ENCODE measurements at places on chromosomes 16 and 17.

GRCh38 chr17:2070241-2071023, 15.5 kb downstream of the HIC1 start:
- DNase-seq: peak; percentile 85

GRCh38 chr16:86683441-86684194, 105.3 kb downstream of the FOXL1 start:
- no peak for DNase-seq

- DNase-seq: no peak
Measured at GRCh38 chr16:74183601-74184360, 112.8 kb upstream of the PSMD7 start.

- no peak for DNase-seq
Measured at GRCh38 chr16:47493381-47494337, 32.5 kb downstream of the PHKB start.

DNA sequence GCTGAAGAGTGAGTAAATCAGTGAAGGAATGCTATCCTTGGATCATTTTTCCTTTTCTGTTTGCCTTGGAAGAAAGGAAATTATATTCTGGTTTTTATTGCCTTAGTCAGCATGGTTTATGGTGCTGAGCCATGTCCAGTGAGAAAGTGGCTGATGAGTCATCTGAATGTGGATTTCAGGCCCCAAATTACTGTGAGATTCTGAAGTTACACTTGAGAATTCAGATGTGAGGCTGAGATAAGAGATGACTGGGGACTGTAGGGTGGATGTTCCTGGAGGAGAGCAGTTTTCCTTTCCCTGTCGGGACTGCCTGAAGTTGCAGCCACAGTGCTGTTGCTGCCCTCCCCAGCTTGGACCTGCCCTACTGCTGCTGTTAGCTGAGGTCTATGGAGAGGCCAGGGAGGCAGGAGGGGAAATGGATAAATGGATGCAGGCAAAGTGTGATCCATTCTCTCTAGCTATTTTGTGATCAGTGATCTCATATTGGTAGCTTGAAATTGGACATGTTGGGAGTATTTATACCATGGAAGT, 4.2 kb upstream of the MAP3K14 start:
- DNase-seq: no peak

DNA sequence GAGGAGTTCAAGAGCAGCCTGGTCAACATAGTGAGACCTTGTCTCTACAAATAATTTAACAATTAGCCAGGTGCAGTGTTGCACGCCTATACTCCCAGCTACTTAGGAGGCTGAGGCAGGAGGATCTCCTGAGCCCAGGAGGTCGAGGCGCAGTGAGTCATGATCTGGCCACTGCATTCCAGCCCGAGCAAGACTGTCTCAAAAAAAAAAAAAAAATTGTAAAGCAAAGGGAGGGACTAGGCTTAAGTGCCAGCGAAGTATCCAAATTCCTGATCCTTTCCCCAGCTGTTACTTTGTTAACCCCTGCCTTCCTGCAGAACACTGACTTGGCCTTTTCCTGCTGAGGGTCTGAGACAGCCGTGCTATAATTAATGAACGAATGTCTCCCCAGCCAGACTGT, 2.7 kb downstream of the GDPD3 start:
- no peak for DNase-seq

DNA sequence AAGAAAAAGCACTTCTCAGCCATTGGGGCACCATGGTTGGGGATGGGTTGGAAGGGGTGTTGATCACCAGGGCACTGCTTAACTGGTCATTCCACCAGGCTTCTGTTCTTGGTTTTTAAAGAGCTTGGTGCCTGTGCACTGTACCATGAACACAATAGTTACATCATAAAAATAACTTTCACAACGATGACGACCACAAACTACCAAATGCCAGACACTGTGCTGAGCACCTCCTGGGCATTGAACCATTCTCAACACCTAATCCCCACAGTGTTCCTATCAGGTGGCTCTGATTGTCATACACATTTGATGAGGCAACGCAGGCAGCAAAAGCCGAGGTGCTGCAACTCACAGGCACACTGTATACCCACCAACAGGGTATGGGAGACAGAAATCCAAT, 208.0 kb downstream of the FOXL1 start:
- no peak for DNase-seq

GRCh38 chr17:6453279-6454024, 9.2 kb downstream of the PIMREG start:
- DNase-seq: no peak

DNA sequence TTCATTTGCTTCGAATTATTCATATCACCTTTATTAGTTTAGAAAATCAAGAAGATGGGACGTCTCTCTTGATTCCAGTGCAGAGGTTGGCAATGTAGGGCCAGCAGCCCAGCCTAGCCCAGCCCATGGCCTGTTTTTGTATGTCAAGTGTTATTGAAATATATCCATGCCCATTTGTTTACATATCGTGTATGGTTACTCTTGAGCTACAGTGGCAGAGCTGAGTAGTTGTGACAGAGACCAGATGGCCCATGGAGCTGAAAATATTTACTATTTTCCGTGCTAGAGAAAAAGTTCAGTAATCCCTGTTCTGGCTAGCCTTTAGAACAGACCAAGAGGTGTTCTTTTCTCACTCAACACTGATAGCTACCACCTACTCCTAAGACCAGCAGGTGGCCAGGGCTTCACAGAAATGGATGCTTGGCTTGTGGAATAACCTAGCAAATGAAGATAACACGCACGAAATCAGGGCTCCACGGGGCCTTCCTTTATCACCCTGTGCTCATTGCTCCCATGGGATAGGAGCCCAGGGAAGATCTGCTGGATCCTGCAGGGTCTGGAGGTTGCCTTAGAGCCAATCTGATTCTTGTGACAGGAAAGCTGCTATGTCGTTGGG, 123.2 kb upstream of the ANKFN1 start:
- no peak for DNase-seq

GRCh38 chr17:8151641-8152111, 528 bp downstream of the PER1 start:
- no peak for DNase-seq

DNA sequence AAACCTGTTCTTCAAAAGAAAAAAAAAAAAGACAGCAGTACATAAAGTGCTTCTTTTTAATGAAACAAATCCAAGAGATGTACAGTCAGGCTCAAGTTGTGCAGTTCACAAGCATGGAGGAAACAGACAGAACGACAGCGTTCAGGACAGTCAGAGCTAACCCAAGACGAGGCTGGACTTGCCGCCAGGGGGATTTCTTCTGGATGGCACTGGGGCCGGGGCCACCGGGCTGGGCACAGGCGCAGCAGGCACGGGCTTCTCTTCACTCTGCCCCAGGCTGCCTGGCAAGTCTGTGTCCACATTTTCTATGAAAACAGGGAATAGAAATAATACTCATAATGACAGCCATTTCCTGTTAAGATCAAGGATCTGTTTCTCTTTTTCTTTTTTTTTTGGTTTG, 4.4 kb upstream of the NT5C start:
- DNase-seq: no peak

GRCh38 chr17:11925262-11926021, 71.8 kb downstream of the ZNF18 start:
- no peak for DNase-seq

DNA sequence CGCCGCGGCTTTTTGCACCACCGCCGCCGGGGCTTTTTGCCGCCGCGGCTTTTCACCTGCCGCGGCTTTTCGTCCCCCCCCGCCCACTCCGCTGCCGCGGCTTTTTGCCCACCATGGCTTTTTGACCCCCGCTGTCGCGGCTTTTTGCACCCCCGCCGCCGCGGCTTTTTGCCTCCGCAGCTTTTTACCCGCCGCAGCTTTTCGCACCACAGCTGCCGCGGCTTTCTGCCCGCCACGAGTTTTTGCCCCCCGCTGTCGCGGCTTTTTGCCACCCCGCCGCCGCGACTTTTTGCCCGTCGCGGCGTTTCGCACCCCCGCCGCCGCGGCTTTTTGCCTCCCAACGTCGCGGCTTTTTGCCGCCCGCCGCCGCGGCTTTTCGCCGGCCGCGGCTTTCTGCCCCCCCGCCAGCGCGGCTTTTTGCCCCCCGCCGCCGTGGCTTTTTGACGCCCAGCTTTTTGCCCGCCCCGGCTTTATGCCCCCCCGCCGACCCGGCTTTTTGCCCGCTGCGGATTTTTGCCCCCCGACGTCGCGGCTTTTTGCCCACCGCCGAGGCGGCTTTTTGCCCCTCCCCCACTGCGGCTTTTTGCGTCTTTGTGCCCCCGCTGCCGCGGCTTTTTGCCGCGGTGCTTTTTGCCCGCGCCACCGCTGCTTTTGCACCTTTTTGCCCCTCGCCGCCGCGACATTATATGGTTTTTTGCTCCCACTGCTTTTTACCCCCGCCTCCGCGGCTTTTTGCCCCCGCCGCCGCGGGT, 1343.6 kb downstream of the TP53TG3F start:
- no peak for DNase-seq

- no peak for DNase-seq
Measured at GRCh38 chr17:42131981-42132432, 9.4 kb downstream of the HSPB9 start.

GRCh38 chr17:78991017-78991738, 11.5 kb upstream of the LGALS3BP start:
- DNase-seq: no peak

- DNase-seq: no peak
Measured at GRCh38 chr17:27993723-27994310, 48.7 kb upstream of the NLK start.

DNA sequence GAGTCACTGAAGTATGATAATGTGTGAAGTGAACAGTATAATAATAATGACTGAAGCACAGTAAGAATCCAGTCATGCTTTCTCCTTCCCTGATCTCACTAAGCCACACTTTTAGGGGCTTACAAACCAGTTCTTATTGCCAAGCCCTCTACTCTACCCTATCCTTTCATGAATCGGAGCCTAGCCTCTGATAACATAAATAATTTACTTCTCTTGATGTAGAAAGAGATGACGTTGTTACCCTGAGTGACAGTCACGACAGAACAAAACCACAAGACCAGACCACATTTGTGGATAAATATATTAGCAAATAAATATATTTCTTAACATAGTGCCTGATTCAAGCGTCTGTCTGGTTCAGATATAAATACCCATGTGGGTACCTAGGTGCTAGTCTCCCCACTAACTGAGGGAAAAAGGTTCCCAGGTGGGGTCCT, 1.4 kb upstream of the SUPT4H1 start:
- DNase-seq: no peak

DNA sequence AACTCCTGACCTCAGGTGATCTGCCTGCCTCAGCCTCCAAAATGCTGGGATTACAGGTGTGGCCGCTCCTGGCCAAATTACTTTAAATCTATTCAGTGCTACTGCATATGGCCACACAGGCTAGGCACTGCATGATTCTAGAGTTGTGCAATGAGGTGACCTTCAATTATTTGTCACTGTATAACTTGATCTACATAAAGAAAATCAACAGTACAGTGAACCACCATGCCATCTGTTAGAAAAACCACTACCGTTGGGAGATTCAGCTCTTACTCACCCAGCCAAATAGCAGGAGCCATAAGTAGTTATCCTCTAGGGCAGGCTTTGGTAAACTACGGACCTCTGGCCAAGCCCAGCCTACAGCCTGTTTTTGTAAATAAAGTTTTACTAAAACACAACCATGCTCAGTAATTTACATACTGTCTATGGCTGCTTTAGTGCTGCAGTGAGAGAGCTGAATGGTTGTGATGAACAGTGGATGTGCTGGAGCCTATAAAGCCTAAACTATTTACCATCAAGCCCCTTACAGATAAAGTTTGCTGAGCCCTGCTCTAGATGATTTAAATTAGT, 40.7 kb upstream of the TANC2 start:
- no peak for DNase-seq

DNA sequence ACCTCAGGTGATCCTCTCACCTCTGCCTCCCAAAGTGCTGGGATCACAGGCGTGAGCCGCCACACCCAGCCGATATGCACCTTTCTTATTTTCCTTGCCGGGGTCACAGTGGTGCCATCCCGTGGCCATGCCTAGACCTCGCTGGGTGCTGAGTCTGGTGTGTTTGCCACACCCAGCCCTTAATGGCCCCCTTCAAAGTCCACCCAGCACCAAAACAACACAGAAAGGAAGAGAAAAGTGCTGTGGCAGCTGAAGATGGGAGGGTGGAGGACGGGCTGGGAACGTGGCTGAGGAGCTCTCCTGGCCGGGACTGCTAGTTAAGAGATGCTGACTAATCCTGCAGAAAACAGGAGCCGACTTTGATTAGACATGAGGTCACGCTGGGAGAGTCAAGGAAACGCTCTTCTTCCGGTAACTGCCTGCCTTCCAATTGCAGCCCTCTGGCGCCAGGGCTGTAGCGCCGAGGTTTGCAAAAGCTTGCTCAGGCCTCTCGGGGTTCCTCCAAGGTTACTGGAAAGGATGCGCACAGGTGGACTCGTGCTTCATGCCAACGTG, 10.9 kb downstream of the SLC43A2 start:
- no peak for DNase-seq

- DNase-seq: no peak
Measured at GRCh38 chr17:66636111-66636510, 198.8 kb upstream of the CACNG5 start.

DNA sequence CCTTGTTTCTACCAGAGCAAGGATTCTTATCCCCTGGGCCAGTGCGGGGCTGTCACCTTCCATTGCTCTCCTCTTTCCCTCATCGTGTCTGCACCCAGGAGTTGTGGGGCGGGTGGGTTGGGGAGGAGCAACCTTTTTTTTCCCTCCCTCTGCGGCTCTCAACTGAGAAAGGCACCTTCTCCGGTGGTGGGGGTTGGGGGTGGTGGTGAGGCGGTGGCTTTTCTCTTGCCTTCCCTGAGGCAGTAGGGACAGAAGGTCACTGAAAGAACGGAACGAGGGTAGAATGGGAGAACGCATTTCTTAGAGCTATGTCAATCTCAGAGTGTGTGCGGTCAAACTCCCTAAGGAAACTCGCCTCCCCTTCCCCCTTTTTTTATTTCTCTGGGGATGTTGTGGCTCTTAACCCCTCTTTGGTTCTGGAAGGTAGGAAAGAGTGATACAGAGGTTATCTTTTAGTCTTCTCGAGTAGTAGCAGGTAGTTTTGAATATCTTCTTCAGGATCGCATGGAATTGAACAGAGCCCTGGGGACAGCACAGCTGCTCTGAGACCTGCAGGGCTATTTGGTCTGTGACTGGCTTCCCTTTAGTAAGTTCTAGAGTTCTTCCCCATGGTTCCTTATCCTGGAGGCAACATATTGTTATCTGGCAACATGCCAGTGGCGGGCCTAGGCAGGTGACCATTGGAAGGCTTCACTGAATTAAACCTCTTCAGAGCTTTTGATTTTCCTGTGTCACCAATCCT, 994 bp downstream of the CLTC start:
- no peak for DNase-seq

Data from stimulated activated naive B cell treated with anti-CD40 and anti-IgM and Interleukin-4, amounts not matched to agents 10 μg/mL and 1 μg/mL and 100 μg/mL, for 72 hours (primary cell).